ENCODE measurements at places on chromosomes 3 and 15. TPM values are rescaled to one million over a fixed set of nuclear protein-coding genes. Genes with fewer than 3 reads are reported as not detected.

GRCh38 chr3:73500321-73500720, 124.4 kb downstream of the PDZRN3 start:
- no peak for DNase-seq

- no peak for DNase-seq
These were observed 145.7 kb upstream of the CTDSPL start for GRCh38 chr3:37715976-37716375.

- no peak for DNase-seq
These were observed 57.2 kb downstream of the MESD start for GRCh38 chr15:80932513-80932815.

GRCh38 chr15:77720173-77720572, 87.5 kb upstream of the LINGO1 start:
- no peak for DNase-seq

- DNase-seq = no peak
These were observed 668.3 kb upstream of the ZNF385D start for GRCh38 chr3:22419261-22419660.

Gene NLGN1
- total RNA-seq = 8.8 TPM

DNA sequence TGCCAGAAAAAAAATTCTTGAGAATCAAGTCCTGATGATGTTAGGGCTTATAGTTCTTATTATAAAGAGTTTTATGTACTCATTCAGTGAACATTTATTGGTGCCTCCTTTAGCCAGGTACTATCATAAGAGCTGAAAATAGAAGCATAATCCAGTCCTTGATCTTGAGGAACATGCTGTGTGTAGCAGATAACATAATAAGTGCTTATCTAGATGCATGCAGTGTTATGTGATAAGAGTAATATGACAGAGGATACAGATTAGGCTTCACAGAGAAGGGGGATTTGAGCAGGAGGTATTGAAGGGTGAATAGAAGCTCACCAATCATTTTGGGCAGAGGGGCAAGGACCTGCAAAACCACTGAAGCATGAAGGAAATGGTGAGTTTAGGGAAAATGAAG, 1.1 kb downstream of the CCR2 start:
- DNase-seq = no peak

- peak; percentile 55 for DNase-seq
These were observed 24.8 kb downstream of the GABRA5 start for GRCh38 chr15:26891448-26892181.

Gene IL17RC
- total RNA-seq = 33.3 TPM

Gene CRABP1
- total RNA-seq = 1.4 TPM

DNA sequence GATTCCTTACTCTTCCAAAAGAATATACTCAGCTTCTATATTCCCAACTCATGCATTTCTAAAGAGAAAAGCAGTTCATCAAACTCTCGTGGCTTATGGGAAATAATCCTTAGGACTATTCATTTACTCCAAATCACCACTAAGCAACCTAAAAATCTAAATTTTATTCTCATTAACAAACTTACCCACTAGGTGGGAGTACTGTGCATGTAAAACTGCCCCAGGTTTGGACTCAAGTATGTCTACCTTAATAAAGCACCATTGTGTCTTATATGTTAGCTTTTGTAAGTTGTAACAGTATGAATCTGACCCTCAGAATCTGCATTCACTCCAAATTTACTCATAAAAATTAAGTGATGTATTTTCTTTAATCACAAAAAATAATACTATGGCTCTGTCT, 25.3 kb downstream of the RAD18 start:
- DNase-seq = no peak

- DNase-seq = no peak
These were observed 300.3 kb upstream of the CBLB start for GRCh38 chr3:106168962-106169750.

Gene CHRFAM7A
- 1.4 TPM for total RNA-seq

DNA sequence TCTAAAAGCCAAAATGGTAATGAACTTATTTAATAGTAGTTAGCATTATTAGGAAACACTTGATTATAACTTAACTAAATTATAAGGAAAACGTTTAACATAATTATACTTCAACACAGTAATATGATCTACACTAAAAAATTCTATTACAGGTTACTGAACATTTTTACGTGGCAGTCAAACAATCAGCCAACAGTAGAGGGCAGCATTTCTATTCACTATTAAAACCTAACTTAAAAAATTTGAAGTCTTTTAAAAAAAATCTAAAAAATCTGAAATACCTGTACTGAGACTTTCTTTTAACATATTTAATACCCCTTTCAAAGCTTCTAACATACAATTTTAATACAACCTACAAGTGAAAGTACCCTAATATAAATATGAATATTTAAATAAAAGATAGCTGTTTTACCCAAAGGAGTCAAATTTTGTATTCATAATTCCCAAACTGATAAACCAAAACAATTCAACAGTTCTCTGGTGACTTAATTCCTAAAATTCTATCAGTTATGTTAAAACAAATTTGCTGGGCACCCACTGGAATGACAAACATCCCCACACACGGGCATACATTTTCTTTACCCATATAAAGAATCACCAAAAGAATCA, 41.5 kb downstream of the DLG1 start:
- peak; percentile 38 for DNase-seq

Gene ERC2
- total RNA-seq = 4.2 TPM

GRCh38 chr3:181610083-181610972, 101.4 kb upstream of the SOX2 start:
- no peak for DNase-seq

DNA sequence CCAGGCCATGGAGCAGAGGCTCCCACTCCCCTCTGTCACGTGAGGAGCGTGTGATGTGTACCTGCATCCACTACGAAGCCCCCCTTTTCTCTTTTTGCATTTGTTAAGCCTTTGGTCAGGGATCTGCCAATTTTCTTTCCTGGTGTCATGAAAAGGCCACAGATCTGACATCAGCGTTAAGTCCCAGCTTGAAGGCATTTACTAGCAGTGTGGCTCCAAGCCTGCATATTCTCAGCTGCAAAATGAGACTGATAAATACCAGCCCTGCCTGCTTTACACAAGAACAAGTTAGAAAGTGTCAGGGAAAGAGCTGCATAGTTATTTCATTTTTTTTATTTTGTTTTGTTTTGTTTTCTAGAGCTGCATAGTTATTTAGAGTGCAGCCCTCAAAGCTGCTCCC, 2.3 kb upstream of the ANKRD63 start:
- no peak for DNase-seq

DNA sequence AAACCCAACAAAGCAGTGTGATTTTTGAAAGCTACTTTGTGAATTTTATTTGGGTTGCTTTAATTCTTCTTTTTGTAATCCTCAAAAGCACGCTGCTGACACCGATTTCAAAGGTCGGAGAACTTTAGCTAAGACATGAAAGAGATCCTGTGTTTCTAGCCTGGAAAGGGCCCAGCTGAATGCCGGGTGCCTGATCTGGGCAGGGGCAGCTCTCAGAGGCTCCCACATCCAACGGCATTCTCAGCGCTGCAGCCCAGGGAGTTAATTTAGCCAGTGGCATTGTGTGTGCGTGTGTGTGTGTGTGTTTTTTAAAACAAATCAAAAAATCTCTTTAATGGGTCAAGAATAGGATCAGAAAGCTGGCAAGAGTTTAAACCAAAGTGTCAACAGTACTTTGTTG, 6.6 kb downstream of the RBP1 start:
- DNase-seq = no peak

DNA sequence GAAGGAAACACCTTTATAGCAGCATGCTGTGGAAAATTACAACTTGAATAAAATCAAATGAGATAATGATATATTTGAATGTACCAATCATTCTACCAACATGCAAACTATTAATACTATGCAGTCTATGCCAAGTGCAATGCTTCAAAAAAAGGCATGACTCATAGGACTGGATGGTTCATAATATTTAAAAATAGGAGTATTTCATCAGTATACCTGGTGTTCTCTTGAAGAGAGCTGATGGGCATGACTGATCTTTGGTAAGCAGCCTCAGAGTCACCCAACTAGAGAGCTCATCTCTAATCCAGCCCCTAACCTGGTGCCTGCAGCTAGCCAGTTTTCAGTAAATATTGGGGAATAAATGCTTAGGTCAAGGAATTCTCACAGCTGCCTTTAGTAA, 434.7 kb upstream of the ARRDC4 start:
- DNase-seq = no peak

GRCh38 chr3:60228823-60229222, 1022.4 kb downstream of the FHIT start:
- no peak for DNase-seq

Gene PYGO1
- 7.7 TPM for total RNA-seq

- DNase-seq = no peak
These were observed 194.3 kb downstream of the RORA start for GRCh38 chr15:61034678-61035291.

- no peak for DNase-seq
These were observed 220.8 kb upstream of the ATP10A start for GRCh38 chr15:26083896-26084295.

DNA sequence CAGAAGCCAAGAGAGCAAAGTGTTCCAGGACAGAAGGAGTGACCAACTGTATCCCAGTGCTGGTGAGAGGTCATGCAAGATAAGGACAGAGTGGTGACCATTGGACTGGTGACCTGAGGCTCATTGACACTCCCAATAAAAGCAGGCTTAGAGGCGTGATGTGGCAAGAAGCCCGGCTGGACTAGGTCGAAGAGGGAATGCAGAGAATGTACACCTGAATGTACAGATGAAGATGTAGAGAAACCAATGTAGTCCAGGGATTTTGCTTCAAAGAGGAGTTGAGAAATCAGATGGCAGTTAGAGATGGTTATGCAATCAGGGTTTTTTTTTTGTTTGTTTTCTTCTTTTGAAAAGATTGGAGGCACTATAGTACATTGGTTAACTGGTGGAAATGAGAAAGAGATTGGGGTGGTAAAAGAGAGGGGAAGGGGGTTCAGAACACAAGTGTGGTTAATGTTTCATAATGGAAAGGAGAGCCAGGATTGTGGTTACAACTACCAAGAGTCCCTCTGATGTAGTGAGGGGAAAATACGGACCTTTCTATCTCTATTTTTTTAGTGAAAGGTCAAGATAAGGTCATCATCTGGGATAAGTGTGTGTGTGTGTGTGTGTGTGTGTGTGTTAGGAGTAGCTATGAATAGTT, 23.3 kb downstream of the ST3GAL6 start:
- DNase-seq = no peak

Gene CDHR4
- total RNA-seq = 0.09 TPM

Gene GOLGA6B
- total RNA-seq = not detected

DNA sequence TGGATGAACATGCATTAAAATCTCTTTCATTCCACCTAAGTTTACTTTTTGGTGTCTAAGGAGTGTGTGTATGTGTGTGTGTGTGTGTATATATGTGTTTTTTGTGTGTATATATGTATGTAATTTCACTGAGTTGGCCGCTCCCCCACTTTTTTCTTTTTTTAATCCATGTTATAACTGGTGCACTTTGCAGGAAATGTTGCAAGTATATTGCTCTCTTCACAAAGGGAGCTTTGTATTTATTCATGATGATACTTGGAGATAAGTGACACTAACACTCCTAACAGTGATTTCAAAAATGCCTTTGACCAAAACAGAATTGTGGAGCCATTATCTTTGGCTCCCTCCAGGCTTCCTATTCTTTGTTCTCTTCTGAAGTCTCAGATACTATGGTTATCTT, 95.8 kb downstream of the FNDC3B start:
- no peak for DNase-seq

- DNase-seq = no peak
These were observed 216.4 kb upstream of the SLC2A2 start for GRCh38 chr3:171242951-171243350.

- DNase-seq = peak; percentile 11
These were observed 8.6 kb downstream of the AQP9 start for GRCh38 chr15:58146749-58147148.

GRCh38 chr3:168248383-168249204, 152.9 kb upstream of the GOLIM4 start:
- peak; percentile 10 for DNase-seq

Gene FBXL22
- total RNA-seq = 58.4 TPM

GRCh38 chr3:21013566-21013965, 737.4 kb downstream of the ZNF385D start:
- DNase-seq = no peak

Gene SLC9C1
- total RNA-seq = 0.46 TPM

DNA sequence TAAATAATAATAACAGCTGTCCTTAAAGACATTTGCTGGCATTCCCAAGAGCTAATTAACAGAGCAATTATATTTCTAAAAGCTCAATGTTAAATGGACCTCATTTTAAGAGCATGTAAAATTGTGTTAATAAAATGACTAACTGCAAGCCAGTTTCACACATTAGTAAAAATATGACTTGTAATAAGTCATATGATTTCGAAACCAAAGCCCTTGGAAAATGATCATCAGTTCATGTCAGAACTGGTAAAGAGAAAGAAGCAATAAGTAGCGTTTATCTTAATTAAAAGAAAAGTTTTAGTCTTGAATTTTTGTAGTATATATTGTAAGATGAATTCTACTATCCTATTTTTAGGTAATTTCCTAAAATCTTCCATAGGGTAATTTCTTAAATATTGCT, 310.7 kb downstream of the CNTN3 start:
- DNase-seq = no peak

DNA sequence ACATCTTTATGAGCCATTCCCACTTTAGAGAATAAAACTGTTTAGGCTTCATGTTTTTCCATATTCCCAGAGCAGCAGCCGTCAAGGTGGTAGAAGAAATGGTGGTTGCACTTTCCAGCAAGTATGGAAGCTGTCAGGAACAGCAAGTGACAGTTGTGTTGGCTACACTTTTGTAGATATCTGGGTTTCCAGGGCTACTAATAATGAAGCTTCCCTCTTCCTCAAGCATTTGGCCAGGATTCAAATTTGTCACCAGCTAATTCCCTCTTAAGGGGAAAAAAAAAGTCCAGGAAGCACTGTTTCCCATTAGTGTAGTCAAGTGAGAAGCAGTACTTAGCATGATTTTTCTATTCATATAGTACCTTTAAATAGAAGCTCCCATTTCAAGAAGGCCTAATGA, 252.8 kb downstream of the IGSF11 start:
- DNase-seq = no peak

Gene DPH6
- total RNA-seq = 9.8 TPM

DNA sequence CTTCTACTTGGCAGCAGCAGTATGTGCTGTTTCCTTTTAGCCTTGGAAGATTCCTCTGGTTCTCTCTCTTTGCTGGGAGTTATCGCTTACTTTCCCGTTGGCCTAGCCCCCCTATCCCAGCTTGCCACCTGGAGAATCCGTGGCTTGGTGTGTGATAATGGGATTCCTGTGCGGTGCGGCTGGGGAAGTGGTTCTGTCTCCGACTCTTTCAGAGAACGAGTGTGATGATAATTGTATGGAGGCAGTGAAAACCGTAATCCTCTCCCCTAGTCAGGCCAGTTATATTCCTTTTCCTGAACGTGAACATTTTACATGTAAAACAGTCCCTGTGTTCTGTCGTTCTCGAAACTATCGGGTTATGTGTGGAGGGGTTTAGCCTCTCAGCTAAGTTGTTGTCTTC, 300.1 kb upstream of the C2CD4B start:
- DNase-seq = no peak

GRCh38 chr3:138082085-138082991, 33.1 kb downstream of the DZIP1L start:
- DNase-seq = peak; percentile 28

DNA sequence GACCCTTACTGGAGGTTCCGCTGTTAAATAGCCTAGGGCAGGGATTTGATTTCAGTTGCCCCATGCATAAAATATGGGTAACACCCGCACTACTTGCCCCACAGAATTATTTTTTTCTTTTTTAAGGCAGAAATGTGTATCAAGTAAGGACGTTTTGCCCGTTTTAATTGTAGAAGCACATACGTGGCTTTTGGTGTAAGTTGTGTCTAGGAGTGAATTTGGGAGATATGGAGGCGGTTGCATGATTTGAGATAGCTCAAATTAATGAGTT, 636 bp upstream of the LRRC58 start:
- no peak for DNase-seq

Measured in mucosa of gallbladder (tissue), 1 donor.